ENCODE measurements at places on chromosomes 6 and 20.

- no peak for DNase-seq
Observed at GRCh38 chr20:6848992-6849391, 81.5 kb downstream of the BMP2 start.

- no peak for DNase-seq
Observed at GRCh38 chr6:46652232-46652602, 401 bp downstream of the CYP39A1 start.

GRCh38 chr20:24615353-24615752 lies 145.9 kb downstream of the SYNDIG1 start:
- DNase-seq, result no peak

DNA sequence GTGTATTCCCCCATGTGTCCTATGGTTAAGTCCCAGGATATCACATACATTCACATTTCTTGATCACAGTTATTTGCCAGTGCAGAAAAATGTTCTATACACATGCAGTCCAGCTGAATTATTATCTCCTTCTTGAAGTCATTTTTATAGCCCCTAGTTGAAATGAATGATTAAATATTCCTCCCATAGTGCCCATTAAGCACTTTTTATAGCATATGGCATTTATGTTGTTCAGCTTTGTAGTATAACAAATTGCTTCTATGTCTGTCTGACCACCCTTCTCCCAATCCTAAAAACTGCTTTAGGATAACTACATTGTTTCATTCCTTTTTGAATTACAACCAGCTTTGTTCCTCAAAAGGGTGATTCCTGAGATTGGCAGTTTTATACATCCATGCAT lies 123.5 kb downstream of the ADGRB3 start:
- no peak for DNase-seq

GRCh38 chr6:23011615-23012014 lies 442.2 kb downstream of the HDGFL1 start:
- no peak for DNase-seq

DNA sequence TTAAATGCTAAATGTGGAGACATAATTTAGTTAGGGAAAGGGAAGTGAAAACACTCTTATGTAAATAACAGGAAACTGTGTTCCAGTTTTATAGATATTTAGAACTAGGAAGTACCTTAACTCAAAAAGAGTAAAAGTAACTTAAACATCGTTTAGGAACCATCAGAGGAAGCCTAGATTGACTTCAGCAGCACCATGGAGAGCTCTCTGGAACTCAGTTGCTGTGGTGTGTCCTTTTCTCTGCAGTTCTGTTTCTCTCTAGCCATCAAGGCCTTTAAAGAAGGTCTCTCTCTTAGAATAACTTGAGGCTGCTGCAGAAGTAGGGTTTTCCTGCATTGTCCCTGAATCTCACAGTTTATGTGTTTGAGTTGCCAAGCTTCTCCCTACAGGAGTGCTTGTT lies 26.9 kb downstream of the CLVS2 start:
- no peak for DNase-seq

DNA sequence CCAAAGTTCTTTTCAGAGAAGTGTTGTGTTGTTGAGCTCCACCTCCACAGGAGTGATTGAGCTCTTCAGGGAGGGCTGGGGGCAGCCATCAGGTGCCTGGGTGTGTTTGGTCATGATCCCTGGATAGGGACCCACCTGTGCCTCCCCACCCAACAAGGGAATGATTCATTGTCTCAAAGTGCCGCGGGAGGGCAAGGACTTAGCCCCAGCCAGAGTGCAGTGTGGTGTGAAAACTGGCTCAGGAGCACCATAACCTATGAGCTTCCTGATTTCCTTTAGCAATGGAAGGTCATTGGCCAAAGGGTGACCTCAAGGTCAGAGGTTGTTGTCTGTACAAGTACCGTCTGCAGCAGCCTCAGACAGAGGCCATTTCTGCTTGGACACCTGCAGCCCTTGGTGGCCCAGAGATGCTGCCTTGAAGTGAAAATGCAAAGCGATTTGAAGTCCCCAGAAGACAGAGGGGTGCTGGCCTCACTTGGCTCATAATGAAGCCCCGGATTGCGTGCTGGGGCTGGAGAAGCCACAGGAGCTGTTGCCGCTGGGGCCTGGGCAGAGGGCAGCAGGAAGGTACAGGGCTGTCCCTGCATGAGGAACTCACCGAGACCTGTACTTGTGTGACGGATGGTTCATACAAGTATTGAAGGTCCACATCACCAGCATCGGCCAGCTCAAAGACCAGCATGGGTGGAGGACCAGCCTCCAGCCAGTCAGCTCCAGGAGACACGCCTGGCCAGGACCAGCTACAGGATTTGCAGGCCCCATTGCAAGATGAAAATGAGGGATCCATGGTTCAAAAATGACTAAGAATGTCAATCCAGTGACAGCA lies 100.6 kb upstream of the DUSP22 start:
- no peak for DNase-seq

DNA sequence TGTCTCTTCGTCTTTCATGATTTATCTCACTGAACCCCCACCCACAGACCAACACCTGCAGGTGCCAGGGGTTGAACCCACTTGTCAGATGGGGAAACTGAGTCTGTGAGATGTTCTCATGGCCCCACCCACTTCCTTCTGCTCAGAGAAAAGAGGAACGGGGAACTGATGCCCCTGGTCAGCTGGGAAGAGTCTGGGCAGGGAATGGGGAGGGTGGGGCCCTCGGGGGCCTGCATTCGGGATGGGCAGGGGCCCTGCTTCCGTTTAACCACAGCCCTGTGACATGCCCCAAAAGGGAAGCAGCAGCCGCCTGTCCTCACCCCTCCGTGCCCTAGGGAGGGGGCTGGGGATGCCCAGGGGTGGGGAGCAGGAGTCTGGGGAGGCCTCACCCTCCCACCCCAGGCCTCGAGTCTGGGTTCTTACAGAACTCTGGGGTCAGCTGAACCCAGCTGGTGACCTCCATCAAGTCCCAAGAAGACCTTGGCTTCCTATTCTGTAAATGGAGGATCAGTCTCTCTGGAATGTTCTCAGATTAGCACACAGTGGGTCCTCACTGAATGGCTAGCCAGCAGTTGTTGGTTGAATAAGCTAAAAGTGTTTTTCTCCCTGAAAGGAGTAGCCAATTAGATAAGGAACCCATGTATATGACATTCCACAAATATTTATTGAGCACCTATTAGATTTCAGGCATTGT lies 81.5 kb downstream of the CEBPB start:
- DNase-seq, result no peak

DNA sequence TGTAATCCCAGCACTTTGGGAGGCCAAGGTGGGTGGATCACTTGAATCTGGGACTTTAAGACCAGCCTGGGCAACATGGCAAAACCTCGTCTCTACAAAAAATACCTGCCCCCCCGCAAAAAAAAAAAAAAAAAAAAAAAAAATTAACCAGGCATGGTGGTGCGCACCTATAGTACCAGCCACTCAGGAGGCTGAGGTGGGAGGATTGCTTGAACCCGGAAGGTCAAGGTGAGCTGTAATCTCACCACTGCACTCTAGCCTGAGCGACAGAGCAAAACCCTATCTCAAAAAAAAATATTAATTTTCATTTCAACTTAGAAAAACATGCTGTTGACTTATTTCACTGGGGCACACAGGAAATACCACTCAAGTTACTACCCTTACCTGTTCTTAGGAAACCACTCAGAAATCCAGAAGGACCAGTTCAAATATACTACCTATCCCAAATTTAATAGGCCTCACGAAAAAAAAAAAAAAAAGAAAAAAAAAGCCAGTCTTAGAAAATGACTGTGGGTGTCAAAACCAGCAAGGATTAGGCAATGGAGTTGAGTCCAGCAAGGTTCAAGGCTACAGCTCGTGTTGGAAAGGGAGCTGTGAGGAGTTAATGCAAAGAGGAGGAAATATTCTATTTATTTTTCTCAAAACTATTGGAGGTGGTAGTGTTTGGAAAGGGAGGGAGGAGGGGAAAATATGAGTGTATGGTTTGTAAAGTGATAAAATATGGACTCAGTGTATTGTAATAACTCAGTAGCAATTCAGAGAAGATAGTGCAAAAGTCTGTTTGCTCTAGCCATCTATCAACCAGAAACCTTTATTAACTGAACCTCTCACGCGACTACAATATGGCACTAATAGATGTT lies 33.9 kb upstream of the PIM1 start:
- no peak for DNase-seq

DNA sequence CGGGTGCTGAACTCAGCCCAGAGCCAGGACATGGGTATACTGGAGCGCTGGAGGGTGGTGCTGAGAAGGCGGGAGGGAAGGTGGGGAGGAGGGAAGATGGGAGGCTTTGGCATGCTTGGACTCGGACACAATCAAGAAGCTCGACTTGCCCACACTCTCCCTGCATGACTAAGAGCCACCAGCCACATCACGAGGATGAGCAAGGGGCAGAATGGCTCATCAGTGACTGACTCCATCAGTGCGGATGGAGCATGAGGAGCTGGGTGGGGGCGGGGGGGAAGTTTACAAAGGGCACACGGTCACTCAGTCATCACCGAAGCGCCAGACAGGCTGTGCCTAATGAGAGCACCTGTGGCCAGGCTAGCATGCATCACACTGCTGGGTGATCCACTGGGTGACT lies 222.8 kb downstream of the KIF16B start:
- no peak for DNase-seq

DNA sequence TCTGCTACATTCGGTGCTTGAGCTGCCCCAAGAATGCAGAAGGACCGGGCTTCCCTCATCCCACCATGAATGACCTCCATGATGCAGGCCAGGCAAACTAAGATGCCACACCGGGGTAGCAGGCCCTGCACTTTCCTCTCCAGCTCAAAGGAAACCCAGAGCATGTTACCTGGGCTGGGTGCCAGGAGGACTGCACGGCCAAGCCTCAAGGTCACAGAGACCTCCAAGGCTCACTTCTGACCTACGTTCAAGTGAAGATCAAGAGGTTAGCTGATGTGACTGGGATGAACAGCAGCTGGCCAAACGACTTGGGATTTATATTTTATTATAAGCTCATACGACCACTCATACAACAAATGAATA lies 501.8 kb downstream of the CD83 start:
- no peak for DNase-seq

DNA sequence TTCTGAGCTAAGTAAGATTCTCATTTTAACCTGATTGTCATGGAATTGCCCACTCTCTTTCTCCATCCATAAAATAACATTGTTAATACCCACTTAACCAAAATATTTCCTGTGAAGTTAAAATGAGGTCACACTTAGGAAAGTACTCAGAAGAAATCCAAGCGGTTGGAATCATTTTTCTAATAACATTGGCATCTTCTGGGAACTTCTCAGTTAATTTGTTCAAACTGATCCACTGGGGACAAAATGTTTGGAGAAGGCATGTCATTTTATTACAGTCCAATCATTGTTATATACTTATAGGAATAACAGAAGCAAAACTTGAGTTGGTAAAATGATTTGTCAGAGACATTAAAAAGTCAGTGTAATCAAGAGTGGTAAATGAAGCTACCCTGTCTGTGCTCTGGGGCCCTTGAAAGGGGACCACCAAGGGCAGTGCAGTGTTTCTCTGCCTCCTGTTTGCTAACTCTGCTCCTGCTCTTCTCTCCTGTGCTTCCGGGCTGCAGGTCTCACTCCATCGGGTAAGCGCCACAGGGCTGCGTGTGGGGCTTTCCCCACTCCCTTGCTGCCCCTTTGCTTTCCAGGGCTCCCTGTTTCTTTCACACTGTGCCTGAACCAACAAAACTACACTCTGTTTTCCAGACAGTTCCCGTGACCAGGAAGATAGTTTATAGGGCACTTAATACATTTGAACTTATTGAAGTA lies 50.1 kb downstream of the HDDC2 start:
- DNase-seq, result no peak

- DNase-seq, result peak; percentile 44
Observed at GRCh38 chr20:3751675-3752385, 15.7 kb downstream of the ADISSP start.

DNA sequence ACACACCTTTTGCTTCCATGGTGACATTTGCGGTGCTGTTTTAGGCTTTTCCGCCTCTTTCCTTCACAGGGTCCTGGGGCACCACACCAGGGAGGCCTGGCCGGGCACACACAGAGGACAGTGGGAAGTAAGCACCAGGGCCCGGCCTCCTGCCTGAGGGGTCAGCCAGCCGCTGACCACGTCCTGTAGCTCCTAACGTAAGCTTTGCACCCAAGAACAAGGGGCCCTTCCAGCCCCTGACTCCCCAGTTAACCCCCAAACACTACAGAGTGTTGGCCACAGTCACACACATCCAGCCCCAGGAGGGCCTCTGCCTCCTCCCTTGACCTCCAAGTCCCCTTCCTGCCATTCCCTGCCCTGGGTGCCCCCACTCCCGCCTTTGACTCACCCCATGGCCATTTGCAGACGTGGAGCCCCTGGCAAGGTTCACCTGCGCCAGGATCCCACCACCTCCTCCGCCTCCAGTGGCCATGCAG lies 54.7 kb downstream of the YTHDF1 start:
- DNase-seq, result no peak
